ENCODE measurements at places on chromosomes 7 and 10.

DNA sequence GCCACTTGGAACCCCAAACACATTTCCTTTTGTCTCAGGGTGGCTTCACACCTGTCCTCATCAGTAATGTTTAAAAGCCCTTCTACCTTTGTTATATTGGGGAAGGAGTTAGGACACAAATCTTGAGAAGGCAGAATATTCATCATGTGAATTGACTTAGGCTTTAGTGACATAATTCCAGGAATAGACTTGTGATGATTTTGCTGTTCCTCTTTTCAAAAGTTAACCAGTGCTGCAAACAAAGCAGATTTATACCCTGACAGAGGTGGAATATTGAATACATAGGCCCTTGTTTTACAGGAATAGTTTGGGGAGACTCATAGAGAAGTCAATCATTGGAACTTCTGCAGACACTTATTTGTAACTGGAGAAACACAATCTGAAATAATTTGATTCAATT, 27.0 kb downstream of the ZNF786 start:
- no peak for DNase-seq

GRCh38 chr7:86301301-86301700, 342.4 kb upstream of the GRM3 start:
- DNase-seq: no peak

DNA sequence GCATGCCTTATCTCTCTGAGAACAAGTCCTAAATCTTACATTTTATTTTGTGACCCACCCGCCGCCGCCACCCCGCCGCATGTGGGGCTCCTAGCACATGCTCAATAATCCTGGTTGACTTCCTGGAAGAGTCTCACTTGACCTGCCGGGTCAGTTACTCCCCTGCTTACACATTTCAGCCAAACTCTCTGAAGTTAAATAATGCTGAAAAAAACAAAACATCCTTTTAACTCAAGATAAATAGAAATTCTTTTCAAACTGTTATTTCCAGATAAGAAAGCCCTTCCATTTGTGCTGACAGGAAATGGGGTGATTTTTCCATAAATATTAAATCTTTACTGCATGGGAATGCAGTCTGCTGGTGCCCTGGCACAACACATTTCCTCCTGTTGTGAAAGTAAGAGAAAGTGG, 123.5 kb downstream of the ABLIM1 start:
- no peak for DNase-seq

DNA sequence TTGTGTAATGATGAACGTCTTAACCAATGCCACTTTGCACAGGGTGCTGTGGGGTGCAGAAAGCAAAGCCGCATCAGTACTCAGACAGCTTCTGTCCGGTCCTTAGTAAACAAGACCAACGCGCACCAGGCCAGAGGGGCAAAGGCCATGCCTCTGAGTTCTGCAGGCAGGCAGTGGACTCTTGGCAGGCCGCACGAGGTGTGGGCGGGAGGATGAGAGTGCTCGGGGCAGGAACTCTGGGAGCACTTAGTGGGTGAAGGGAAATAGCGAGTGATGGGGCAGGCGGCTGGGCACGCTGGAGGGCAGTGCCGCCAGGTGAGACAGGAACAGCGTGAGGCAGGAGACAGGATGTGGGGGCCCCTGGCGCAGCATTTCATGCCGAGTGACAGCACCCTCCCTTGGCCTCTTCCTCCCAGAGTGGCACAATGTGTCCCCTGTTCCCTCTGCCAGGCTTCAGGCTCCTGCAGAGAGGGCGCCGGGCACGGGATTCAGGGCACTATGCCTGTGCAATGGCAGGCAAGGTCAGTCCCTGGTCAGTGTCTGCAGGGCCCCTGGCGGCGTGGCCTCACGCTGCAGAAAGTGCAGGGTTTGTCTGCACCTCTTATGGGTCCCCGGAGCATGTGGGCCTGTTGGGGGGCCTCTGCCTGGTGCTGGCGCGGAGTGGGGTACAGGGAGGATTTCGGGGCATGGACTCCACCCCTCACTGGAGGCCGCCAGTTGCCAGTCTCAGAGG, 60.4 kb downstream of the VIPR2 start:
- DNase-seq: no peak

DNA sequence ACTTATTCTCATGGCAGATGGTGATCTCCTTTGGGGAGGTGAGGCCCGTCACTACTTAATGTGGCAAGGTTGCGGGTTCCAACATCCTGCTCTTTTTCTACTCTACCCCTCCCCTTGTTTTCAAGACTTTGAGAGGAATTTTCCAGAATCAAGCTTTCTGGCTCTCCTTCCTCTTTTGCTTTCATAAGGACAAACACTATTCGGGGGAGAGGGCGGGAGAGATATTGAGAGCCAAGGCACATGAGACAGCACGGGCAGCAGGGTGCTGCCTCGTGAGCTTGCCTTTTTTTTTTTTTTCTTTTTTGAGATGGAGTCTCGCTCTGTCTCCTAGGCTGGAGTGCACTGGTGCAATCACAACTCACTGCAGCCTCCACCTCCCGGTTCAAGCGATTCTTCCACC, 6.9 kb upstream of the PFKFB3 start:
- no peak for DNase-seq

GRCh38 chr10:100534726-100535125, 1.0 kb upstream of the HIF1AN start:
- no peak for DNase-seq

DNA sequence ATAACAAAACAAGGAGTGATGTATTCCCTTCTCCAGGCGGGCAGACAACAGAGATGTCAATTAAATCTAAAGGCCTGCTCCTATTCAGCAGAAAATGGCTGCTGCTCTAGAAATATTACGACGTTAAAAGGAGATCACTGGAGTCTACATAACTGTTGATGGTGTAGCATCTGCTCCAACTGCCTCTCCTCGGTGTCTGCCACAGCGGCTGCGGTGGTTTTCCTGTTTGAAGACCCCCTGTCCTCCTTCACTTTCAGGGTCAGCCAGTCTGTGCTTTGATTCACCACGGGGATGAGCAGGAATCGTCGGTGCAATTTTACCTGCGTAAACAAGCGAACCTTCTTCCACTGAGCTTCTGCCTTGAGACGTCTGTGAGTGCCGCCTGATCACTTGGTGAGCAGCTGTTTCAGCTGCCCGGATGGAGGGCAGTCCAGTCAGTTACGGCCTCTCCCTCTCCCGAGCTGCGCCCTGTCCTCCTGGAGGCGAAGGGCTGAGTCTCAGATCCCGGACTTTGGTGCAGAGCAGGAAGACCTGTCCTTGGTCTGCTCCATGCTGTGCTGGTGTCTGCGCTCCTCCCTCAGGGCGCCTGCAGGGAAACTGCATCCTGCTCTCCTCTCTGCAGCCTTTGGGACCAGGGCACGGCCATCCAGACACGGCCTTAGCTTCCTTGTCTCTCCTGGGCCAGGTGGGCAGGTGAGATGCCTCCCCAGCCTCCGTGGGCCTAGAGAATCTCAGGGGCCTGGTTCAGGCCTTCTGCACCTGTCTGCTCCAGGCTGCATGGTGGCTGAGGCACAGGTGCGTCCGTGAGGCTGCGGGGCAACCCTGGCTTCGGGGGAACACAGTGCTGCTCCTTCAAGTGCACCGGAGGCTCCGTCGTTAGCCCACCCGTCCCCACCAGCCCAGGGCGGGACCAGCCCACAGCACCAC, 326.6 kb downstream of the ADARB2 start:
- no peak for DNase-seq

All from fibroblast of skin of right biceps (primary cell).